ENCODE measurements at places on chromosomes 6 and 20.

- DNase-seq, result no peak
Measured at GRCh38 chr6:121076119-121076518, 258.2 kb downstream of the TBC1D32 start.

- DNase-seq, result peak; percentile 51
Measured at GRCh38 chr20:13105864-13106457, 97.2 kb downstream of the SPTLC3 start.

DNA sequence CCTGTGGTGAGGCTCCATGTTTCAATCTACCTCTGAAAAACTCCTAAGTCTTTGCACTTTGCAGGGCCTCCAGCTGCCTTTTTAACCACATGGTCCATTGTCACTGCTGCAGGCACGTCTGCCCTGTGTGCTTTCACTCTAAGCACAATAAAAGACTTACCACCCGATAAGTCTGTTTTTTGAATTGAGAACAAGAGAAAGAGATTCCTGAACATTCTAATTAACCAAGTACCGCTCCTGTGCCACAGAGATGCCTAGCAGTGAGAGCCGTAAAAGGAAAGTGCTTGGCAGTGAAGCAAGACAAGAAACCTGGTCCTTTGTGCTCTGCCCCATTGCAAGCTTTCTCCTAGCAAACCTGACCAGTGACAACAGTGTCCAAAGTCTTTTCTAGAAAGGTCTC, 487.6 kb upstream of the FLRT3 start:
- no peak for DNase-seq

DNA sequence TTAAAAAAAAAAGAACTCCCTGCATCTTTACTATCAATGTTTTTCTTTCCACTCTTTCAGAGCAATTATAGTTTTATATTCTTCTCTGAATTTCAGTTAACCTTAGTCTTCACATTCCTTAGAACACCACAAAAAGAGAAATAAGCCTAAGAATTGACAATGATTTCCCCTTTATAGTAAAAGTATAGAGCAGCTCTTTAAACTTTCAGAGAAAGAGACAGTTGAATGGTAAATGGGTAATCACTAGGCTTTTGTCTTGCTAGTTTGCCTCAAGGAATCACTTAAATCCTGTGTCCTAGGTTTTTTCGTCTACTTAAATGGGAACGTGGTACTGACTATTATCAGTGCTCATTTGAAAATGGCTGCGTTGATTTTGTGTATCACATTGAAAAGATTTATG, 31.8 kb downstream of the SLX4IP start:
- DNase-seq, result no peak

GRCh38 chr20:36147690-36148089, 6.8 kb upstream of the EPB41L1 start:
- DNase-seq, result no peak

- no peak for DNase-seq
Measured at GRCh38 chr20:40980106-40980827, 48.4 kb upstream of the TOP1 start.

- DNase-seq, result no peak
Measured at GRCh38 chr20:62925076-62925419, 1.3 kb downstream of the DIDO1 start.

DNA sequence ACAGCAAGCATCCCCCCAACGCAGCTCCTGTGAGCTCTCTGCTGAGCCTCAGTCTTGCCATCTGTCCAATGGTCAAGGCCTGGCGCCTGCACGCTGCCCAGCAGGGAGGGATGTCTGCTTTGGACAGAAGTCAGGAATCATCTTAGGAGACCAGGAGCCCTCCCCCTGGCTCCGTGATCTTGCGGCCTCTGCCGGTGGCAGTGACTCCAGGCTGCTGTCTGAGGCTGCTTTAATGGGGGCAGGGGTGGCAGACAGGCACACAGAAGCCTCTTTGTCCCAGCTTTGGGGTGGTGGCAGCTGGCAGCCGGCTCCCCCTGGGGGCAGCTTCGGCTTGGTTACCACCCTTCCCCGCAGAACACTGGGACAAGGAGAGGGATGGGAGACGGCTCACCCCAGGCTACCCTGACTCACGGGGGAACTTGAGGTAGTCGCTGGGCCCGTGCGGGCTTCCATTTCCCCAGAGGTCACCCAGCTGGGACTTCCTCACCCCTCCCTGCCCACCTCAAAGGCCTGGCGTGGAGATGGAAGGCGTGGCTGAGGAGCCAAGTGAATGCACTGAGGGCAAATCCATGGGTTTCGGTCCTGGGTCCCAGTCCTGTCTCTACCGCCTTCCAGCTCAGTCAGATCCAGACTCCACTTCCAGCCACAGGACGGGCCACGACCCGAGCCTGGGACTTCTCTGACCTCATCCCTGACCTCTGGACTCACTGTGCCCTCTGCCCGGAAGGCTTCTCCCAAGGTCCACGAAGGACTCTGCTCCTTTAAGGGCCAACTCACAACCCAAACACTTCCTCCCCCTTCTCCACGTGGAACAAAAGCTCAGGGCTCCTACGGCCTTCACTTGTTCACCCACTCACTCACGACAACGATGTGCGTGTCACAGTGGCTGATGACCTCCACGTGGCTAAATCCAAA, 14.8 kb downstream of the PEDS1 start:
- DNase-seq, result peak; percentile 38

- DNase-seq, result no peak
Measured at GRCh38 chr20:1946762-1947534, 46.9 kb downstream of the PDYN start.

GRCh38 chr20:3404402-3404801, 3.1 kb downstream of the DNAAF9 start:
- DNase-seq, result no peak

GRCh38 chr6:236519-236918, 55.8 kb upstream of the DUSP22 start:
- DNase-seq, result no peak

DNA sequence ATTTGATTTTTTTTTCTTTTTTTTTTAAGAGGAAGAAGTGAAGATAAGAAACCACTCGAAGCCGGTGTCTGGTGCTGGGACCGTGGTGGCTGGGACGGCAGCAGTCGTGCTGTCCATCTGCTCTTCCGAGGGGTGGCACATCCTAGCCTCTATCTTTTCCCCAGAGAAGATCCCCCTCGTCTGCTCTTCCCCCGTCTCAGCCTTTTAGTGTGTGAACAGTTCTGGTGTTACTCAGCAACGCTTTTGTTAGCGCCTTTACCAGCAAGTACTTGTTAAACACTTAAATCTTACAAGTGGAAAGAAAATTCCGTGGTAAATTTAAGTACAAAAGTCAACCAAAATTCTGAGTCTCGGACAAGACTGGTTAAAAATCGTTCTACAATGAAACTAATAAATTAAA, 90.1 kb downstream of the RSPH3 start:
- DNase-seq, result no peak

- no peak for DNase-seq
Measured at GRCh38 chr20:48738399-48739304, 89.1 kb downstream of the PREX1 start.

DNA sequence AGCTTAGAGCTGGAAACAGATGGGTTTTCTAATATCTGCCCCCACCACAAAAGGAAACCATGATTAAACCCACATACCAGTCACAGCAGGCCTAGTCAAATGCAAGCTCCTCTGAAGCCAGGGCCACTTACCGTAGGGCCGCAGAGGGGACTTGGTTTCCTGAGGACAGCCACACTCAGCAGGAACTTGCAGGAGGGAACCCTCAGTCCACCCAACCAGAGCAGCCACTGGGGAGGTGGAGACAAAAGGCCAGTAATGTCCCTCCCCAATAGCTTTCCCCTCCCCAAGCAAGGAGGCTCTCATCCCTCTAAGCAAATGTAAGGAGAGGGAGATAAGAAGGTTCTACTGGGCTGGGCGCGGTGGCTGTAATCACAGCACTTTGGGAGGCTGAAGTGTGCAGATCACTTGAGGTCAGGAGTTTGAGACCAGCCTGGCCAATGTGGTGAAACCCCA, 384.4 kb upstream of the JARID2 start:
- no peak for DNase-seq

- no peak for DNase-seq
Measured at GRCh38 chr6:97630604-97631003, 347.6 kb upstream of the MMS22L start.

- peak; percentile 86 for DNase-seq
Measured at GRCh38 chr20:35284267-35284991, at the start of gene EIF6. TSS of gene EIF6 (minus strand) at chr20:35284772. CDS start at chr20:35284487, 285 bp downstream.

Data from MCF 10A (cell line).